Gastroesophageal sphincter (tissue), 4 donors: ENCODE measurements at places on chromosomes 5 and 9.

- ATAC-seq: no peak
Observed at GRCh38 chr9:137369911-137370764, 52.8 kb downstream of the EXD3 start.

GRCh38 chr5:139574641-139575312, 13.6 kb downstream of the UBE2D2 start:
- no peak for ATAC-seq

DNA sequence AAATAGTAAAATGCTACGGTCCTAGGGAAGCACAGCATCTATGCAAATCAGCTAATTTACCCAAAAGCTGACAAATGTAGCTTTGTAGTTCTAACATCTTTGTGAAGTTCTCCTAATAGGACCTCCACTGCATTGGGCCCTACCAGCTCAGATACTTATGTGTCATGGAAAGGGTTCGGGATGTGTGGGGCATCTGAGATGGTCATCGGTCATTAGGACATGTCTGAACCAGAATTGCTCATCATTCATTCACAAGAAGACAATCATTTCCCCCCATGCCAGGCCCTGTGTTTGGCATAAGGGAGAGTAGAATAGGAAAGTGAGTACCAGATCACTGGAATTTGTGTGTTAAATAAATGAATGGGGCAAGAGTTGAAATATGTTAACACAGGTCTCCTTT, 35.7 kb downstream of the PWWP2A start:
- no peak for ATAC-seq

GRCh38 chr9:98532147-98532546, 176.6 kb downstream of the GABBR2 start:
- ATAC-seq: no peak

GRCh38 chr9:90900130-90900529, 98.5 kb downstream of the SYK start:
- ATAC-seq: no peak

- no peak for ATAC-seq
Observed at GRCh38 chr9:137757139-137757538, 120.4 kb upstream of the CACNA1B start.

- no peak for ATAC-seq
Observed at GRCh38 chr5:135239453-135240282, 159.4 kb downstream of the MACROH2A1 start.
